ENCODE measurements at places on chromosomes 4 and X. TPM values are rescaled to one million over a fixed set of nuclear protein-coding genes. Genes with fewer than 3 reads are reported as not detected.

DNA sequence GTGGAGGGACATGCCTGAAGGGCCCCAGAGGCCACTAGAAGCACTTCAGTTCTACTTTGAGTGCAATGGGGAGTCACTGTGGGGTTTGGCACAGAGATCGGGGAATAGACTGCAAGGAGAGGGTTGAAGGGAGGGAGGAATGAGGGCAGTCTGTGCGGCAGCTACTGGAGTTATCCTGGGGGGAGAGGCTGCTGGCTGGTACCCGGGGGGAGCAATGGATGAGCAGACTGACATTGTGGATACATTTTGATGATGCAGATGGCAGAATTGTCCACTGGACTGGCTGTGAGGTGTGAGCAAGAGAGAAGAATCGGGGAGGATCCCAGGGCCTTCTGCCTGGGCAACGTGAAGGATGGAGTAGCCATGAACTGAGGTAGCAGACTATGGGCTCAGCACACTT, 2.8 kb upstream of the MAMLD1 start:
- DNase-seq: no peak
- H3K4me1 ChIP-seq: no peaks in the 10 kb centered on the region
- no peak overlapping the region for H3K27ac ChIP-seq
- no peaks in the 10 kb centered on the region for H3K36me3 ChIP-seq
- H3K4me3 ChIP-seq: no peak overlapping the region

- no peaks in the 10 kb centered on the region for H3K4me1 ChIP-seq
- H3K36me3 ChIP-seq: no peaks in the 10 kb centered on the region
Measured at GRCh38 chrX:74680836-74681235, 66.4 kb upstream of the RLIM start.

Gene VCX
- not detected for total RNA-seq

Gene ABCG2
- total RNA-seq: 0.35 TPM

DNA sequence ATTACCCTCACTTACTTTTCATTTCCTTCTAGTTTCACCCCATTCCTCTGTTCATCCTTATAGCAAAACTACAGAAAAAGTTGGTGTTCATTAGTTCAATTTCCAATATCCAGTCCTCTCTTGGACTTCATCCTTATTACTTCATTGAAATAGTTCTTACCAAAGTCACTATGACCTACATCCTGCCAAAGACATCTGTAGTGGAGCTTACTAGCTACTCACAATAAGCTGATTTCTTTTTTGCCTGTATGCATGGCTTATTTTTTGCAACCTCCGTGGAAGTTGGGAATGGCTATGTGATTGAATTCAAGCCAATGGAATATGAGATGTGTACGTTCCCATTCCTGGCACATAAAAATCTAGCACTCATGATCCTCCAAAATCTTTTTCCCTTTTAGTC, 4.6 kb upstream of the CDKL2 start:
- DNase-seq: no peak
- H3K27me3 ChIP-seq: no peaks in the 10 kb centered on the region
- H3K4me1 ChIP-seq: no peaks in the 10 kb centered on the region
- H3K27ac ChIP-seq: no peak overlapping the region

- no peaks in the 10 kb centered on the region for H3K4me1 ChIP-seq
- DNase-seq: peak; percentile 52
- no peak overlapping the region for H3K27ac ChIP-seq
- peak overlapping the region; percentile 39 for H3K4me3 ChIP-seq
Measured at GRCh38 chr4:3047464-3048286, 26.7 kb downstream of the HTT-AS start.

Gene ADH1C
- 21.1 TPM for total RNA-seq

Data from pancreas (tissue), 10 donors.